EH (cell line): ENCODE measurements at places on chromosomes 6 and 20.

- peak; percentile 78 for DNase-seq
These were observed 26.7 kb downstream of the GPX6 start for GRCh38 chr6:28488916-28489365.

GRCh38 chr6:18327626-18328025 lies 59.5 kb upstream of the RNF144B start:
- DNase-seq = no peak

DNA sequence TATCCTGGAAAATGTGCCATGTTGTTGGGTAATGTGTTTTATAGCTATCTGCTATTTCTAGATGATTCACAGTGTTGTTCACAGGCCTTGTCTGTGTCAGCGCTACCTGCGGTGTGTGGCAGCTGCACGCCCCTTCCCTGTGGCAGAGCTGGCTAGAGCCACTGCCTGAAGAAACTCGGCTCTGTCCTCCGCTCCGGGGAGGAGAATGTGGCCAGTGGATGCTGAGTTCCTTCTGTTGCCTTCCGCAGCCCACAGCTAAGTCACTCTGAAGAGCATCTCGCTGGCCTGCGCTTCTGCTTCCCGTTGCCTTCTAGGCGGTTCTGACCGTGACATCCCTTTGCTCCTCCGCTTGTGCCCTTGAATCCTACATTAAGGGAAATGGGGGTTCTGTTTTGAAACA lies 135.1 kb downstream of the PLG start:
- no peak for DNase-seq

GRCh38 chr6:5071216-5071615 lies 13.9 kb upstream of the PPP1R3G start:
- no peak for DNase-seq

- DNase-seq = no peak
These were observed 104.4 kb downstream of the TOX2 start for GRCh38 chr20:44018942-44019637.

GRCh38 chr6:157461000-157461915 lies 80.3 kb downstream of the ZDHHC14 start:
- peak; percentile 31 for DNase-seq

- no peak for DNase-seq
These were observed 116.6 kb downstream of the TSHZ2 start for GRCh38 chr20:53088786-53089185.

DNA sequence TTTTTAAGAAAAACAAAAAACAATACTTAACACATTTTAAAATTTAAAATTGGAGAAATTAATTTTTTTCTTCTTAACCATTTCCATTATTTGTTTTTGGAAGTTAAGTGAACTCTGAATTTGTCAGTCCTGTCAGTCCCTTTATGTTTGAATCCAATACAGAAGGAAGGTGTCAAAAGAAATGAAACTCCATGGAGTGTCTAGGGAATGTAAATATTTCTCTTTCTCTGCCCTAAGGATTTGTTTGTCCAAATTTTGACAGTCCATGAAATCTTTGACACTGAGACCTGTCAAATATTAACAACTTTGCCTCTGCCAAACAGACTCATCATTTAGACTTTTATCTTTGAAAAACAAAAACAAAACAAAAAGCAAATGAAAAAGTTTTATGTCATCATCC lies 166.4 kb downstream of the EPHA7 start:
- DNase-seq = no peak

DNA sequence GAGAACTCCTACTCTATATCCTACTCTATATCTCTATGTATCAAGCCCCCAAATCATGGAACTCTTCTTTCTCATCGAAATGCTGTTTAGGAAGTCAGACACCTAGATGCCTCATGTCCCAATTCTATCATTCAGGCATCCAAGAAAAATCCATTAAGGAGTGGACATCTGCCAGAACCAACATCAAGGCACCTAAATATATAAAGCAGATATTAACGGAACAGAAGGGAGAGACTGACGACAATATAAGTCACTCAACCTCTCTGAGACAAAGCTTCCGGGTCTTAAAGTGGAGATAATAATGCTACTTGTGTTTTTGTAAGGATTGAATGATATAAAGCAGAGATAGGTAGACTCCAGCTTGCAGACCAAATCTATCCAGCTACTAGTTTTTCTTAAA lies 241.5 kb downstream of the NFATC2 start:
- DNase-seq = no peak

DNA sequence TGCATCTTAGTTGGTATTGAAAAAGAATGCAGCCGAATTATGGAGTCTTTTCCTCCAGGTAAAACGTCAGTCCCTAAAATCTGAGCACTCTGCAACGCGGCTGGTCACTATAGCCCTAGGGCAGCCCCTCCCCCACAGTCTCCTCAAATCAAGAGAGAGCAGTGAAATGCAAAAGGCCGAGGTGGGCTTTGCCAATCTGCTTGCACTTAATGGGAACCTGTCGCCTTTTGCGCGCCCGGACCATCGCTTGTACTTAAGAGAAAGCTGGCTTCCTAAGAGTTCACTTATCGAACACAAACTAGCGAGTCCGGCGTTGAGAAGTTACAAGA lies 447 bp downstream of the MCM3 start:
- no peak for DNase-seq

DNA sequence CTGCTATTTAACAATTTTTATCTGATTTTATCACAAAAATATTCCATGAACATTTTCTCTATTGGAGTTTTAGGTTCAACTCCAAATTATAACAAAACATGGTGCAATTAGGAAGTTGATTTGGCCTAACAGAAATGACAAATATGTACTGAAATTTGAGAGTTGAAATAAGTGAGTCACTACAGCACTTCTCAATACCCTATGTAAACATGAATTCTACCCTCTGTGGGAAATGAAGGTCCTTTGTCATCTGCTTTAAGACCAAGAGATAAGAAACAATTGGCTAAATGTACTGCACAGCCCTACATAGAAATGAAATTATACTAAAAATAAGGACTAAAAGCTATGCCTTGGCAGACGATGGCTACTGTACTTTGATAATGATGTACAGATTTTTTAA lies 86.2 kb upstream of the BEND6 start:
- peak; percentile 92 for DNase-seq

GRCh38 chr6:169362501-169363121 lies 109.0 kb upstream of the THBS2 start:
- DNase-seq = peak; percentile 16

DNA sequence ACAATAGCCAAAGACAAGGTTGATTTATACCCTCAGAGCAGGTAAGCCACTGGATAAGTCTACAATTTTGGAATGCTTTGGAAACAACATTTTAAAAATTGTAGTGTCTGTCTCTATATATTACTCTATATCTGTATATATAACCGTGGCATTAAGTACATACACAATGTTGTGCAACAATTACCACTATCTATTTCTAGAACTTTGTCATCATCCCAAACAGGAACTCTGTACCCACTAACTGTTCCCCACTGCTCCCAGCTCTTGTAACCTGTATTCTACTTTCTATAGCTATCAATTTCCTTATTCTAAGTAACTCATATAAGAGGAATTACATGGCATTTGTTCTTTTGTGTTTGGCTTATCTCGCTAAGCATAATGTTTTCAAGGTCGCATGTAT lies 78.2 kb upstream of the ASCC3 start:
- no peak for DNase-seq

GRCh38 chr20:8664778-8665177 lies 404.1 kb upstream of the PLCB4 start:
- no peak for DNase-seq

GRCh38 chr20:3473944-3474343 lies 3.1 kb downstream of the ATRN start:
- DNase-seq = no peak

DNA sequence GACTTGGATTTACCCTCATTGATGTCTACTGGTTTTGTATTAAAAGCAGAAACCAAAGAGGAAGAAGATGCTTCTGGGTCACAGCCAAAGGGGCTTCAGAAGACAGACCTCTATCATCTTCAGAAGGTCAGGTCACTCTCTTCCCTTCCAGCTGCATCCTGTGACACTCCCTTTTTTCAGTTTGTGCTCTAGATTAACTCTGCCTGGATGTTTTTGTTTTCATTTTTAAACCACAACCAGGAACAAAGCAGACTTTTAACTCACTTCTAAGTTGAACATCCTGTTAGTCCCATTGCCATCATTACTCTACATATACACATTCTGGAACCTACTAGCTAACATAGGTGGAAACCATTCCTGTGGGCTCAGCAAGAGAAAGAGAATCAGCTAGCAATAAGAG lies 45.2 kb downstream of the AKIRIN2 start:
- DNase-seq = peak; percentile 16

- no peak for DNase-seq
These were observed 129.3 kb downstream of the PFDN4 start for GRCh38 chr20:54337144-54337543.

DNA sequence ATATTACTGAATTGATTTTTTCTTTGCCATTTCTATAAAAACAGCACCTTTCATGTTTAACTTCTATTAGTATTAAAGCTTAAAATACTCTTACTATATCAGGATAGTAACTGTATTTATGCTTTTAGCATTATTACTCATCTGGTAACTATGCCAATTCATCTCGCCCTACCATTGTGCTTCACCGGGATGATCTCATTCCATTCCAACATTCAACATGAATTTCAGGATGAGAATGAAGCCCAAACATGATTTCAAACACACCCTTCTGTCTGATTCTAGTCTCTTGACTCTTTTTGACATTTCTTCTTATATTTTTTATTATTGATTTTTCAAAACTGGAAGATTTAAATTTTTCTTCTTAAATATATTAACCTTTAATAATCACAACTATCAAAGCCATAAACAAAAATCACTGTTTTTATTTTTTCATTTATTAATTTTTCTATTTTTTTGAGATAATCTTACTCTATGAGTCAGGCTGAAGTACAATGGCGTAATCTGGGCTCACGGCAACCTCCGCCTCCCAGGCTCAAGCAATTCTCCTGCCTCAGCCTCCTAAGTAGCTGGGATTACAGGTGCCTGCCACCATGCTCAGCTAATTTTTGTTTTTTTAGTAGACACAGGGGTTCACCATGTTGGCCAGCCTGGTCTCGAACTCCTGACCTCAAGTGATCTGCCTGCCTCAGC lies 46.7 kb downstream of the GJA1 start:
- DNase-seq = peak; percentile 72

- peak; percentile 13 for DNase-seq
These were observed 28.6 kb upstream of the YWHAB start for GRCh38 chr20:44856856-44857448.

- peak; percentile 86 for DNase-seq
These were observed 108.6 kb upstream of the SLC2A12 start for GRCh38 chr6:134161041-134161440.

GRCh38 chr6:146739696-146740095 lies 140.9 kb downstream of the ADGB start:
- DNase-seq = no peak

DNA sequence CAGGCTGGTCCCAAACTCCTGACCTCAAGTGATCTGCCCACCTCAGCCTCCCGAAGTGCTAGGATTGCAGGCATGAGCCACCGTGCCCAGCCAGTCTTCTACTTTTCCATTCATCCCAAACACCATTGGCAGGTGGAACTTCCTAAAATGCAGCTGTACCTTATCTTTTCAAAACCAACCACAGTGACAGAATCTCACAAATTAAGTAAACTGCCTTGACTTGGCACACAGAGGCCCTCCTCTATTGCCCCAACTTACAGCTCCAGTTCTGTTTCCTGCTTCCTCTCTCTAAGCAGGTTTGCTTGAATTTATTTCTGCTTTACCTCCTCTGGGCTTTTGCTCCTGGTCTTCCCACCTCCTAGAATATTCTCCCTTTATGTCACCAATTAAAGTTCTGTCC lies 7.6 kb downstream of the MYB start:
- no peak for DNase-seq

- DNase-seq = peak; percentile 61
These were observed 709 bp downstream of the SCAND1 start for GRCh38 chr20:35953387-35954199.

DNA sequence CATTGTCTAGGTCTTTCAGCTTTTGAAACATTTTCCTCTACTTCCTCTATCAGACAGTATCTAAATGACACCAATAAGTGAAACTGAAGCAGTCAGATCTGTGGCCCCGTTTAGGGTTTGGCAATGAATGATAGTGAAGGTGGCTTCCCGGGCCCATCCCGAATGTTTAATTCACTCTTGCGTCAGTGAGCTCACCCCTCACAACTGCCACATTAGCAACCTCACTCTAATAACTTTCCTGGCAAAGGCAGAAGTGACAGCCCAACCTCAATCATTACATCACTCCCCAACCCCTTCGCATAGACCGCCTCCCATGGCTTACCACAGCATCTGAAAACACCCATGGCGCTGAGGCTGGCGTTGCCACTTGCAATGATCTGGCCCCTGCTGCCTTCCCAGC lies 92.4 kb upstream of the CD83 start:
- DNase-seq = no peak

- DNase-seq = peak; percentile 85
These were observed 118.3 kb upstream of the ECI2 start for GRCh38 chr6:4253604-4254231.
